Activated T-helper 17 cell treated with anti-CD3 and anti-CD28 coated beads, Interleukin-2, amount 50 U/mL, for 72 hours (primary cell): ENCODE measurements at places on chromosomes 5 and 9. TPM values are rescaled to one million over a fixed set of nuclear protein-coding genes. Genes with fewer than 3 reads are reported as not detected.
A peak's percentile ranks its signal among the peaks of the same experiment; 100 is the strongest.

SLC44A1 gene
- 5.0 TPM for total RNA-seq

PCDHA13 gene
- total RNA-seq = not detected

SPATA31E1 gene
- not detected for total RNA-seq

STK32A gene
- total RNA-seq = not detected

DNA sequence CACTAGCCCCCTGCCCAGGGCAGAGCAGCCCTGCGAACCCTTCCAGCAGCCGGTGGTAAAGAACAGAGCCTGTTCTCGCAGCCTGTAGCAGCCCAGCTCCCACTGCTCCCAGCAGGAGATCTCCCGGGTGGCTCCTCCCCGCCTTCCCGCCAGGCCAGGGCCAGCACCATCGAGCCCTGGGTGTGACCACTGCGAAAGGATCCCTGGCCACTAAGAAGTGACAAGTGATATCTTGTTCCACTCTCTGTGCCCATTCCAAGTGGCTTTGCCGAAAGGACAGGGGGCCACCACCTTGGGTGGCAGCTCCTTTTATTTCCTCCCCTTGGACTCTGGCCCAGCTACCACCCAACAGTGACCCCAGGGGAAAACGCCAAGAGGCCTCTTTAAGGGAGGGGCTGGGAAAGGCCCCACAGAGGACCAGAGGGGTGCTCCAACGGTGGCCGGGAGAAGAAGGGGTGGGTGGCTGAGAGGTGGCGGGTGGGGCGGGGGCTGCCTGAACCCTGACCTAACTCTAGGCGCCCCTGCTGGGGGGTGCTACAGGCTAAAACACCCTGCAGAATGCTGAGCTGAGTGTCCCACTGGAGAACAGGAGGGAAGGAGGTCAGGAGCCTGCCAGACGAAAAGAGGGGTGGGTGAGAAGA, 1.6 kb downstream of the NACC2 start:
- ATAC-seq = no peak
- H3K27me3 ChIP-seq = no peaks in the 10 kb centered on the region
- no peaks in the 10 kb centered on the region for H3K36me3 ChIP-seq

- no peaks in the 10 kb centered on the region for H3K36me3 ChIP-seq
- ATAC-seq = no peak
- no peak overlapping the region for H3K27ac ChIP-seq
- peaks cover 34% of the 10 kb centered on the region for H3K27me3 ChIP-seq
- H3K4me3 ChIP-seq = no peak overlapping the region
Observed at GRCh38 chr9:135049460-135049859, 38.0 kb upstream of the OLFM1 start.

GRCh38 chr5:102762095-102762534, 7.0 kb downstream of the PAM start:
- H3K27me3 ChIP-seq = no peaks in the 10 kb centered on the region
- H3K4me3 ChIP-seq = peak overlapping the region; percentile 81
- peak overlapping the region; percentile 91 for H3K27ac ChIP-seq
- peaks cover 68% of the 10 kb centered on the region for H3K4me1 ChIP-seq
- ATAC-seq = peak; percentile 73

DNA sequence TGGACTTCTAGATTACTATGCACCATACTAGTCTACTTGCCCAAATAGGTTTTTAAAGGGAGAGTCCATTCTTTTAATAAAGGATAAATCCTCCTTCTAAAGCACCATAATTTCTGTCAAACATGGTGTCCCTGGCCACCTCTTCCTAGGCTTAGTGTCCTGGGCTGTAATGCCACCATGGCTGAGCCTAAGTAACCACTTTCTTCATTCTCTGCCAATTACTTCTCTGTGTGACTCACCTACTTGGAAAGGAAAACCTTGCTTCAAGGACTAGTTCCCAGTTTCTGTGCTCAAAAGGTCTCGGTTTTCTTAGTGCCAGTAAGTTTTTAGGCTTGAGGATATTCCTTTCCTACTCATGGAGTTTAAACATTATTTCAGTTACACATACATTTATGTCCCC, 273.4 kb downstream of the DENND1A start:
- no peaks in the 10 kb centered on the region for H3K27me3 ChIP-seq
- no peak for ATAC-seq
- H3K4me3 ChIP-seq = no peak overlapping the region
- peaks cover 18% of the 10 kb centered on the region for H3K36me3 ChIP-seq
- no peak overlapping the region for H3K27ac ChIP-seq

GRCh38 chr5:132667309-132667708, 6.5 kb upstream of the IL4 start:
- no peak overlapping the region for H3K4me3 ChIP-seq
- ATAC-seq = no peak
- peaks cover 19% of the 10 kb centered on the region for H3K4me1 ChIP-seq
- H3K36me3 ChIP-seq = no peaks in the 10 kb centered on the region

DNA sequence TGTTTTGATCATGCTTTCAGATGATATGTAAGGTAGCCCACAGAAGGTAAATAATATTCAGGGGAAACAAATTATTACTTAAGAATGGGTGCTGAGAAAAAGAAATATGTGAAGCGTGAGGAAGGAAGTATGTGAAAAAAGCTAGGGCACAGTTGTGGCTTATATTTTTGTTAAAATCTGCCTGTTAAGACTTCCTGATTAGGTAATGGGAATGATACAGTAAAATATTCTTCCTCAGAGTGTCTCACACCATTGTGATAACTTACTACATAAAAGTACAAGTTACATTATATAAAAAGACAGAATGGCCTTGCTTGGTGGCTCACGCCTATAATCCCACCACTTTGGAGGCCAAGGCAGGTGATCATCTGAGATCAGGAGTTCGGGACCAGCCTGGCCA, 18.7 kb upstream of the PARP8 start:
- H3K4me3 ChIP-seq = no peak overlapping the region
- H3K27me3 ChIP-seq = no peaks in the 10 kb centered on the region
- no peak for ATAC-seq
- no peaks in the 10 kb centered on the region for H3K4me1 ChIP-seq
- H3K27ac ChIP-seq = no peak overlapping the region

GRCh38 chr5:170420806-170421412, 31.7 kb upstream of the KCNMB1 start:
- ATAC-seq = peak; percentile 48
- H3K27me3 ChIP-seq = peaks cover 10% of the 10 kb centered on the region
- no peaks in the 10 kb centered on the region for H3K36me3 ChIP-seq
- H3K27ac ChIP-seq = no peak overlapping the region
- peaks cover 11% of the 10 kb centered on the region for H3K4me1 ChIP-seq

- H3K27ac ChIP-seq = no peak overlapping the region
- peaks cover 4% of the 10 kb centered on the region for H3K4me1 ChIP-seq
- no peaks in the 10 kb centered on the region for H3K36me3 ChIP-seq
- H3K4me3 ChIP-seq = no peak overlapping the region
- H3K27me3 ChIP-seq = no peaks in the 10 kb centered on the region
Observed at GRCh38 chr5:145589063-145589462, 246.1 kb downstream of the PRELID2 start.

DNA sequence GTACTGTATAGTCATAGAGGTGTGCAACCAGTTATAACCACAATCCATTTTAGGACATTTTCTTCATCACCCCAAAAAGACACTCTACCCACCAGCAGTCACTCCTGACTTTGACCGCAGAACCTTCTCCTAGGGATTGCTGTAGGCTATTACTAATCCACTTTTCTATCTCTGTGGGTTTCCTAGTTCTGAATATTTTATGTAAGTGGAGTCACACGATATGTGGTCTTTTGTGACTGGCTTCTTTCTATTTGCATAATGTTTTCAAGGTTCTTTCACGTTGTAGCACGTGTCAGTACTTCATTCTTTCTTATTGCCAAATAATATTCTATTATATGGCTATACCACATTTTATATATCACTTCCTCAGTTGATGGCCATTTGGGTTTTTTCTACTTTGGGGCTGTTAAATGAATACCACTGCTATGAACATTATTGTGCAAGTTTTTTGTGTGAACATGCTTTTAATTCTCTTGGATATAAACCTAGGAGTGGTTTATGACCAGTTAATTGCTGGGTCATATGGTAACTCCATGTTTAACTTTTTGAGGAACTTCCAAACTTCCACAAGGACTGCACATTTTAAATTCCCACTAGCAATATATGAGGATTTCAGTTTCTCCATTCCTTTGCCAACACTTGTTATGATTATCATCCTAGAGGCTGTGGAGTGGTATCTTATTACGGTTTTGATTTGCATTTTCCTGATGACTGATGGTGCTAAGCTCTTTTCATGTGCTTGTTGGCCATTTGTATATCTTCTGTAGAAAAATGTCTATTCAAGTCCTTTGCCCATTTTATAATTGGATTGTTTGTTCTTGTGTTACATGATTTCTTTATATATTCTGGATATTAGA, 37.8 kb downstream of the MRRF start:
- no peaks in the 10 kb centered on the region for H3K27me3 ChIP-seq
- ATAC-seq = no peak
- no peak overlapping the region for H3K4me3 ChIP-seq
- H3K4me1 ChIP-seq = no peaks in the 10 kb centered on the region
- H3K36me3 ChIP-seq = peaks cover 97% of the 10 kb centered on the region

DNA sequence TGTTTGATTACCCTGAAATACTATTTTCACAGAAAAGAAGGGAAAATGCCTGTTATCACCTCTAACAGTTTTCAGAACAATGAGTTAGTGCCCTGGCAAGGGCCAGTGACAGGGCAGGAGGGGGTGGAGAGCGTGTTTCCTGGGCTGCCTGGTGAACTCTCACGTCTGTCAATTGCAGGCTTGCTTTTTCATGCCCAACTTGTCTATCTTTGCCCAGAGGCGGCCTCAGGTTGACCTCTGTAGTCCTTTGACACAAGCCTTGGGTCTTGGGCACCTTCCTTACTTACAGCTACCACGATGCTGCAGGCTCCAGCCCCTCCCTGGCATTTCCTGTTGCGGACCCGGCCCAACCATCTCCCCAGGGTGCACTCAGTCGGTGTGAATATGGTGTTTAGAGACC, 2.2 kb upstream of the CEL start:
- no peak for ATAC-seq
- peaks cover 14% of the 10 kb centered on the region for H3K36me3 ChIP-seq
- peak overlapping the region; percentile 59 for H3K27ac ChIP-seq
- peaks cover 16% of the 10 kb centered on the region for H3K4me1 ChIP-seq
- H3K27me3 ChIP-seq = no peaks in the 10 kb centered on the region

- peak overlapping the region; percentile 97 for H3K4me3 ChIP-seq
- peaks cover 35% of the 10 kb centered on the region for H3K4me1 ChIP-seq
Observed at GRCh38 chr5:139394123-139394653, 716 bp downstream of the PROB1 start.

- H3K27me3 ChIP-seq = no peaks in the 10 kb centered on the region
- no peak overlapping the region for H3K4me3 ChIP-seq
- H3K27ac ChIP-seq = no peak overlapping the region
Observed at GRCh38 chr5:135367076-135367475, 32.0 kb downstream of the MACROH2A1 start.
